Stimulated activated CD4-positive, alpha-beta T cell treated with anti-CD3 and anti-CD28 coated beads, Interleukin-2, amount 100 ng/mL, for 4 hours (primary cell): ENCODE measurements at places on chromosomes 16 and 17.

GRCh38 chr16:10984509-10984908 is 40.1 kb downstream of the CLEC16A start:
- no peak for DNase-seq

GRCh38 chr16:65834688-65835087 is 531.8 kb upstream of the CDH5 start:
- DNase-seq: no peak

DNA sequence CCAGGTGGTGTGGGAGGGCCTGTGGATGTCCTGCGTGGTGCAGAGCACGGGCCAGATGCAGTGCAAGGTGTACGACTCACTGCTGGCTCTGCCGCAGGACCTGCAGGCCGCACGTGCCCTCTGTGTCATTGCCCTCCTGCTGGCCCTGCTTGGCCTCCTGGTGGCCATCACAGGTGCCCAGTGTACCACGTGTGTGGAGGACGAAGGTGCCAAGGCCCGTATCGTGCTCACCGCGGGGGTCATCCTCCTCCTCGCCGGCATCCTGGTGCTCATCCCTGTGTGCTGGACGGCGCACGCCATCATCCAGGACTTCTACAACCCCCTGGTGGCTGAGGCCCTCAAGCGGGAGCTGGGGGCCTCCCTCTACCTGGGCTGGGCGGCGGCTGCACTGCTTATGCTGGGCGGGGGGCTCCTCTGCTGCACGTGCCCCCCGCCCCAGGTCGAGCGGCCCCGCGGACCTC is 798 bp downstream of the CLDN9 start:
- DNase-seq: no peak

DNA sequence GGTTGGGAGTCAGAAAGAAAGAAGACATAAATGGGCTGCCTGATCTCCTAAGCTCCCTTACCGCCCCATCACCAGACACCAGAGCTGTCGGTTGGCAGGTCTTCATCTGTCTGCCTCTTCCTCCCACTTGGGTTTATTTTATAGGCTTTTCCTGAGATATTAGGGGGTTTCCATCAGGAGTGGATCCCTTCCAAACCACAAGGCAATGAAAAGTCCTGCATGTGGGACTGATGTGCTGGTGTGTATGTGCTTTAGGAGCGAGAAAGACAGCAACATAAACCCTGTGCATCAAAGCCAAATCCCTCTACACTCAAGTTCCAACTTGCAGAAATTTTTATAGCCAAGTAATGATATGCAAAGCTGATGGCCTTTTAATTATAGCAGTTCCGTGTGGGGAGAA is 389.5 kb downstream of the SLC39A11 start:
- no peak for DNase-seq

DNA sequence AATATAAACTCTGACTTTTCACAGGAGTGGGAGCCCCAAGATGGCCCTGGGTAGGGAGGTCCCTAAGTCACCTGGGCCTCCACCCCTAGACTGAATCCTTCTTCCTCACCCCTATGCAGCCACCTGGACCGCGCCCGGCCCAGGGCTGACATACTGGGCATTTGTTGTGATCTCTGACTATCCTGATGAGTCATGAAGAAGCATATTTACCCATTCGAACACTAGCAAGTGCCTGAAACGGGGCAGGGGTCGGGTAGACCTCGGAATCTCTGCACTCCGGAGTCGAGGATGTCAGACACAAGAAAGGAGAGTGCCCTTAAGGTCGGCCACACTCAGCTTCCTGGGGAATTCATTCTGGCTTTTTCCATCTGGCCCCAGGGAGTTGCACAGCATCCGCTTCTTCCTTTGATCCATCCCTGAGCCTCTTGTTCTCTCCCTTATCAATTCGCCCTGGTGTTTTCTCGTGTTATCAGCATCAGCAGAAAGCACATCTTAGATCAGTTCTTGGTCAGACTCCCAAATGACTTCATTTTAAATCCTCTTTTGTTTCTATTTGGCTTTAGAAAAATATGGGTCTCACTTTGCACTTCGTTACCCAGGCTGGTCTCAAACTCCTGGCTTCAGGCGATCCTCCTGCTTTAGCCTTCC is 10.4 kb downstream of the METTL22 start:
- no peak for DNase-seq

DNA sequence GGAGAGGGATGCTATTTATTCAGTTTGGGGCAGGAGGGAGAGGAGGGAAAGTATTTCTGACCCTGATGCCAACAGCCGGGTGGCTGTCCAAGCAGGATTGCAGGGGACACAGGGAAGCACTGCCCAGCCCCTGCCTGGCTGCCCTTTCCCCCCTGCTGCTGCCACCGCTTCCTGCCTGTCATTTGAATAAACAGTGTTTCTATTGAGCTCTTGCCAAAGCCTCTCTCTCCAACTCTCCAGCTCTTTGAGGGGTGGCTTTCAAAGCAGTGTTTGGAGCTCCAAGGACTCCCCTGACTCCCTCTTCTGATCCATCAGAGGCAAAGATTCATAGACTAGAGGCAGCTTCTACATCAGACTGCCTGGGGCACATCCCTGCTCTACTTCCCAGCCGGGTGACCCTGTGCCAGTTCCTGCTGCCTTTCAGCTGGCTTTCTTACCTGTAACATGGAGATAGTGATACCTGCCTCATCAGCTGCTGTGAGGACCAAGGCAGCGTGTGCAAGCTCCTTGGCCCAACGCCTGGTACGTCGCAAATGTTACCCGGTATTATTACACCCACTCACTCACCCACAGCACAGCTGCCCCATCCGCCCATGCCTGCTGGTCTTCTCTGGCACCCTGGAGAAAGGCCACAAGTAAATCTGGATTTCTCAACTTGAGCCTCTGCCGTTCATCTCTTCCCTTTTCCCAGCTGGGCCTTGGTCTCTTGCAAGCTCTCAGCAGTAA is 9.5 kb downstream of the PROCA1 start:
- DNase-seq: no peak

DNA sequence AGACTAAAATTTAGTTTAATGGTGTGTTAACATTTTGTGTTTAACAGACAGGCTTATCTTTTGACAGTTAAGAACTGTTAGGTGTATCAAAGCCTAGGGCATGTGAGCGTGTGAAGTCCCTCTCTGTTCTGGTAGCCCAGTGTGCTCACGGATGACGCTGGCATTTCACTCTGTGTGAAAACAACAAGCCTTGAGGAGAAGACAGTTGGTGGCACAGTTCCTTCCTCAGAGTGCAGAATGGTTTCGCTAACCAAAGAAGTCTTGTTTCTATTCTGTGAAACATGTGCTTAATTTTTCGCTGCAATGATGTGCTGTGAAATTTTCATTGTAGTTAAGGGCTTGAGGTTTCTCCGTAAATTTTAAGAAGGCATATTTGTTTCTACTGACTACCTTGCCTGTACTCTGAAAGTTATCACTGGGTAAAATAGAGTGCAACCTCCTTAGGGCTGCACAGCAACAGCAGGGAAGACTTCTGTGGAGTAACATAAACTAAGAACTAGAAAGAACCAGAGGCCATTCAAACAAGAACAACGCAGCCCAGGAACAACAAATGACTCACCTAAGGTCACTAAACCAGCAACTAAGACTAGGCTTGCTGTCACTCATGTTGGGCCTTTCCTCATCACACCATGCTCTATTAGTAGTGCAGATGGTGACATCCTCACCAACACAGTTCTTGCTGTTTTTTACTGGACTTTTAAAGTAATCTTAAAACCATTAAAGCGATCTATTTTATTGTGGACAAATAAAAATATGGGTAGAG is 33.4 kb downstream of the BRD7 start:
- DNase-seq: no peak
